NCI-H446 (cell line): ENCODE measurements at places on chromosomes 1 and 21.
A peak's percentile ranks its signal among the peaks of the same experiment; 100 is the strongest.

GRCh38 chr21:41213021-41213420 lies 45.1 kb downstream of the BACE2 start:
- no peak for DNase-seq

- no peak for DNase-seq
Measured at GRCh38 chr21:45522986-45523385, 19.3 kb downstream of the SLC19A1 start.

GRCh38 chr21:28445141-28445830 lies 547.4 kb downstream of the LTN1 start:
- no peak for DNase-seq

- DNase-seq: no peak
Measured at GRCh38 chr1:92864131-92864530, 32.3 kb downstream of the RPL5 start.

- DNase-seq: no peak
Measured at GRCh38 chr1:245094954-245095353, 59.8 kb upstream of the KIF26B start.

DNA sequence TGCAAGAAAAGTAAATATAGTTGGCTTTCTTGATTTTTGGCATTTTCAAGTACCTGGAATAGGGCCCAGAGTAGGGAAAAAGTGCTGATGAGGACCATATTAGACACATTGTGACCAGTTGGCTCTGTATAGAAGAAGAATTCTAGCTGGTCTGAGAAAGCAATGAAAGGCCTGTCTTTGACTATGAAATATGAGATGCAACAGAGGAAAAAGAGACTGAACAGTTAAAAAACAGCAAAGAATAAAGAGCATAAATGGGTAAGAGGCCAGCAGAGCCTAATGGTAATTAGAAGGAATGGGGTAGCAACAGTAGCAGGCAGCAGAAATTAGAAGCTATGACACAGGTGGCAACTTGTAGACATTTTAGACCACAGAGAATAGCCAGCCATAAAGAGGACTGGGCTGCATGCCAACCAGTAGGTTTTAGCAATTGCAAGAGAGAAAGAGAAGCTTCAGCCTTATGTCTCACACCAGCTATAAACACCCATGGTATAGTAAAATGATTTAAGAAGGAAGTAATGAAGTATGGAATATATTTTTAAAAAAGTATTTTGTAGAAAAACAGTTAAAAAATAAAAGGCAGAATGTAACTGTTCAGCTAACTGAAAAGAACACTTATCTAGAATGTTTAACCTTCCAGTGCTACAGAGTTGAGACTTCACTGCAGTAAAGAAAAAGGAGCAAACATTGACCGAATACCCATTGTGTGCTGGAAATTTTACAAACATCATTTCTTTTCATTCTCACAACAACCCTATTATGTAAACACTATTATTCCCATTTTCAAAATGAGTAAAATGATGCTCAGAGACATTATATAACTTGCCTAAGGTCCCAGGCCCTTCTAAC lies 114.1 kb downstream of the LHX4 start:
- DNase-seq: peak; percentile 66
